Activated T-cell treated with anti-CD3 and anti-CD28 coated beads for 1 hour (primary cell): ENCODE measurements at places on chromosomes 1 and 21.

DNA sequence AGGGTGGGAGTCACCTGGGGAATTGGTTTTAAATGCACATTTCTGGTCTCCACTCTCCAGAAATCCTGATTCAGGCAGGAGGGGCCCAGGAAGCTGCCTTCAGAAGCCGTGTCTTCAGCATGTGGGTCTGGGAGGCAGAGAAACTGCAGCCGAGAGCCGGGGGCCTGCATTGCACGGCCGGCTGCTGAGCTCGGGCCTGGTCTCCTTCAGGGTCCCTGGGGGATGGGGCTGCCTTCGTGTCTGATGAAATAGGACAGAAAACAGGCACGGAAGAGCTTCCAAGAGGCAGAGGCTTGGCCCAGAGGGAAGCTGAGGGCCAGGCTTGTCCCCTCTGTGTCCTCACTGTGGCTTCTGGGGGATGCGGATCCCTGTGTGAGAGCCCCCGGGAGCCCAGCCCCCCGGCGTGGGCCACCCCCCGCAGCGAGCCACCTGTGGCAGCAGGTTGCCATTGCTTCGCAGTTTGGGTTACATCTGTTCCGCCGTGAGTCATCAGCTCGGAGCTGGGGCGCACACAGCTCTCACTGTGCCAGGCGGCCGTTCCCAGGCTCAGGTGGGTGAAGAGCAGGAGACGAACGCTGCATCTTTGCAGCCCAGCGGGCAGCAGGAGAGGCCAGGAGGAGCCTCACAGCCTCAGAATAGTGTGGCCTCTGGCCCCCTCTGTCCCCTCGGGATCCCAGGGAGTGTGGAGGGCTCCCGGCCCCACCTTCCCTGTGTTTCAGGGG lies 72.4 kb downstream of the AJAP1 start:
- DNase-seq, result no peak

DNA sequence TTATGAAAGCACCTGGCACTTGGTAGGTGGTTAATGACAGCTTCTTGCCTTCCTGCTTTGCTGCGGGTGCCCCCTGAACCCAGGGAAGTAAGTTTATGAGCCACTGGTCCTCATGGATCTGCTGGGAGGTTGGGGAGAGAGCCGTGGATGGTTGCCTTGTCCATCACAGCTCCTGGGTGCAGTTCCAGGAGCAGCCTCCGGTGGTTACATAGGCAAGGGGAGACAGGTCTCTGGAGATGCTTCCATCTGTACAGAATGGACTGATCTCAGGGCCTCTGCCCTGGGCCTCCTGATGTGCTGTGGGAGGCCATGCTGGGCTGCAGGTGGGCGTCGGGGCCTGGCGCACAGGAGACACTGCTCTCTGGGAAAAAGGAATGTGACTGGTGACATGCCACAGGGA lies 31.6 kb upstream of the ARHGEF10L start:
- DNase-seq, result no peak

GRCh38 chr1:48043622-48044021 lies 46.4 kb upstream of the TRABD2B start:
- DNase-seq, result no peak

DNA sequence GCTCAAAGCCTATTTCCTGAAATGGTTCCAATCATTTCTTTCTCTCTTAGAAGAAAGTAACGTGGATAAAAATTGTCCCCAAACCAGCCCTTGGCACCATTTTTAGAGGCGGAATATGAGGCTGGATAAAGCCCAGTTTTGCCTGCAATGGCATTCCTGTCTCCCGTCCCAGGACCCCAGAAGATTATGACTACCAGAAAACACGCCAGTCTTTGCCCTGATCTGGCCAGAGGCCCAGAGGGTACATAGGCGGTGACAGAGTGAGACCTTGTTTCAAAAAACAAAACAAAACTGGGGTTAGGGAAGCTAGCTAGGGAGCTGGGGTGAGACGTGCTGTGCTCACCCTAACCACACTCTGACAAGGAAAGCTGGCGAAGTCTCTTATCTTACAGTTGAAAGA lies at the start of gene AADACL4:
AADACL4 (plus strand) TSS at position 301 of the 400 bp plus-strand sequence. CDS start 462 bp downstream, outside the sequence.
- no peak for DNase-seq

DNA sequence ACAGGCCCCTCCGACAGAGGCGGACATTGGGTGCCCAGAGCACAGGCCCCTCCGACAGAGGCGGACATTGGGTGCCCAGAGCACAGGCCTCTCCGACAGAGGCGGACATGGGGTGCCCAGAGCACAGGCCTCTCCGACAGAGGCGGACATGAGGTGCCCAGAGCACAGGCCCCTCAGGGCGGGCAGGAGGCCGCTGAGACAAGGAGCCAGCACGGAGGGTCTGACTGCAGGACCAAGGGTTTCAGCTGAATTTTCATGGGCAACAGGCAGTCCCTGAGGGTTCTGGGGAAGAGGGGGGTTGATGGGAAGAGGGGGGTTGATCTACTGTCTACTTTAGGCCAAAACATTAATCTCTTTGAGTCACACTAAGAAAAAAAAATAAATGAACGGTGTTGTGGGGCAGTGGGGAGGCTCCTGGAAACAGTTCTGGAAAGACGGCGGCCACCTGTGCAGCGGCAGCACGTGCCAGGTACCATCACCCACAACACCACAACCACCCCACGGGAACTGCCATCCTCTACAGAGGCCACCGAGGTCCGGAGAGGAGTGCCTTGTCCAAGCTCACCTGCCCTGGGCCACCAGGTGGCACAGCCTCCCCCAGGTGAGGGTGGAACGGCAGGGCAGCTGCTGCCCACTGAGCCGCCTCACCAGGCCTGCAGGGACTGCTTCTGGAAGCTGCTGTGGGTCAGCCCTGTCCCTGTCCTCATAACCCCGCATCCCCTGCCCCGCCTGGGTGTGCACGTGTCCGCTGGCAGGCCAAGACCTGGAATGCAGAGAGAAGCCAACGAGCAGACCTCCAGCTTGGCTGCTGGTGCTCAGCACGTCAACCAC lies 20.5 kb downstream of the PRDM15 start:
- no peak for DNase-seq

DNA sequence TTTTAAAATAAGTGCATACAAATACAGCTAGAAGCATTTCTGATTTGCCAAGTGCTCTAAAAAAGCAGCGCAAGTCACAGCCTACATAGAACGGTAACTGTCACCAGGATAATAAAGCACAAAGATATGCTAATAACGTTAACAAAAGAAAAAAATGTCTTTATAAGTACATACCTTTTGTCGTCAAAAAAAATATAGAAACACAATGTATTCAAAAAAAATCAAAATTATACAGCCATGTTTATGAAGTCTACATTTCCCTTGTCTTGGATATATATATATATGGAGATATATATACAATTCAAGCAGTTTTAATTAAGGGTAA lies 3.2 kb downstream of the IRF2BP2 start:
- DNase-seq, result no peak

DNA sequence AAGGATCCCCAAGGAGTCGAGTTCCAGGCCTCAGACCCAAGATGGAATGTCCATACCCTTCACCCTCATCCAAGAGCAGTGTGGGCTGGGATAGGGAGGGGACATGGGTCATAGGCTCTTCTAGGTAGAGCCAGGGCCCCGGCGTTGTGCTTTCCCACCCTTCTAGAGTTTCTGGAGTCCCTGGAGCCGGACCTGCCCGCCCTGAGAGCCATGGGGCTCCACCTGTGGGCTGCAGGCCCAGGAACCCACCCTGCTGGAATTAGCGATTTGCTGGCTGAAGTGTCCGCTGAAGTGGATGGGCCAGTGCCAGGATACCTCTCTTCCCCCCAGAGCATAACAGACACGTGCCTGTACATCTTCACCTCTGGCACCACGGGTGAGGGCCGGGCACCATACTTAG lies 1.1 kb downstream of the SLC27A3 start:
- DNase-seq, result no peak

- no peak for DNase-seq
Measured at GRCh38 chr1:152436593-152437496, 22.8 kb upstream of the CRNN start.

- no peak for DNase-seq
Measured at GRCh38 chr1:187787736-187788135, 959.0 kb downstream of the PLA2G4A start.

- no peak for DNase-seq
Measured at GRCh38 chr1:230350208-230350921, 75.8 kb downstream of the PGBD5 start.

- no peak for DNase-seq
Measured at GRCh38 chr21:31848326-31848985, 24.4 kb upstream of the HUNK start.

DNA sequence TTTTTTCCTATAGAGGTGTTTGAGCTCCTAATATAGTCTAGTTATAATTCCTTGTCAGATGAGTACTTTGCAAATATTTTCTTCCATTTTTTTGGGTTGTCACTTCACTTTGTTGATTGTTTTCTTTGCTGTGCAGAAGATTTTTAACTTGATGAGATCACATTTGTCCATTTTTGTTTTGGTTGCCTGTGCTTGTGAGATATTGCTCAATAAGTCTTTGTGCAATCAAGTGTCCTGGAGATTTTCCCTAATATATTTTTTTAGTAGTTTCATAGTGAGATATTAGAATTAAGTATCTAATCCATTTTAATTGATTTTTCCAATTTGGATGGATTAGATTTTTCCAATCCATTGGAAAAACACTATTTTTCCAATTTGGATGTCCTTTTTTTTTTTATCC lies 1395.5 kb downstream of the PLA2G4A start:
- DNase-seq, result no peak

GRCh38 chr1:157849229-157849875 lies 7.7 kb upstream of the CD5L start:
- no peak for DNase-seq

GRCh38 chr21:45253180-45253579 lies 34.5 kb downstream of the POFUT2 start:
- no peak for DNase-seq
